Activated T-cell treated with anti-CD3 and anti-CD28 coated beads, Interleukin-2, amount 50 U/mL, for 72 hours (primary cell): ENCODE measurements at places on chromosomes 6 and 20.

DNA sequence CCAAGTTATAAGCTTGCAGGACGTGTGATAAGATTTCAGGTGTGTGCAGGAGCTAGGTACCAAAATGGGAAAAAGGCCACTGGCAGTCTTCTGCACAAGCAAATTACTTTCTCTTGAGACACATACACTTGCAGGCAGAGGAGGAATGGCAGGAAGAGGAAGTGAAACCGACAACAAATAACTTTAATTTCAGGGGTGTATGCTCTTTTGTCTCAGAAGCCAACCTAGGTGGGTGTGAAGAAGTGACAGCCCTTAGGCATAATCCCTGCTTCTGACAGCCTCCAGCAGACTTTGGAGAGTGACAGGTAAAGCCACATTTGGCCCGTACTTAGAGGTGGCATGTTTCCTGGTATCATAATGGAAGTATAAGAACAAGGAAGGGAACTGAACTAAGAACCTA, 118.8 kb upstream of the TRAF3IP2 start:
- DNase-seq: no peak

DNA sequence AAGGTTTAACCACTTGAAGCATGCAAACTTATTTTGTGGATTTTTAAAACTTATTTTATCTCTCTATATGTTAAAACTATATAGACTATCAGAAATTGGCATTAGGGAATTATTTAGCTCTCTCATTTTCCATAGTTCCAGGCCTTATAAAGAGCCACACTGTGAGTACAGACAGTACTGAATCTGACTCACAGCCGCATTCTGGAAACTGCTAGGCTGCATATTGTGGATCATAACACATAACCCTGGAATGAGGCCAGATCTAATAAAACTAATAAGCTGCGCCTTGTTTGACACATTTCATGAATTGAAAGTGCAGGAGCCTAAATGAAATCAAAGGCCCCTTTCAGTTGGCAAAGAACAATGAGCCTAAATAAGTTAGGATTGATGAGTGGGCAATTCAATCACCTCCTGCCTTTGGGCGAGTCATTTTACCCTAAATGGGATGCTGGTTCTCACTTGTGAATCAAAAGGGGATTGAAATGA, 308.4 kb downstream of the PACRG start:
- DNase-seq: no peak

DNA sequence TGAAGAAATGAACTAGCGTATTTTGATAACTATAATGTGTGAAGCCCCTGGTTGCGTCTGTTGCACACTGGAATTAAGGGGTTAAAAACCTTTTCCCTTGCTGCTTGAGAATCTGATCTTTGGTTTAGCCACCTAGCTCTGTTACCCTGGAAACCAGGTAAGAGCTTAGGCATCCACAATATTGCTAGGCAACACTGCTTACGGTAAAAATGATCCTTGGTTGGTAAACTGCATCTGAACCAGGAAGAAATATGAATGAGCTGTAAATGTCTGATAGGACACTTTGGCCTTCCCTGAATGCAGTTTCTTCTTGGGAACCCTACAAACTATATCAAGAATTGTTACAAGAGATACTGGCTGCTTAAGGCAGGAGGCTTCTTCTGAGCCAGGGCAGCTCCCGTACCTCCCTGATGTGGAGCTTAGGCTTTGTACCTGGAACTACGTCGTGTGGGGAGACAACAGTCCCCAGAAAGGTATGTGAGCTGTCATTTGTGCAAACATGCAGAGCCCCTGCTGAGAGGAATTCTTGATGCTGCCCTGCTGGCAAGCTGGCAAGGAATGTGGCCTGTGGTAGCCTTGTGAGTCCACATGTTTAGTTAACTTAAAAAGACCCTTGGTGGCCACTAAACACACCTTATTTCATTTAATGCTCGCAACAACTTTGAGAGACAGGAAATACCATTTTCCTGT, 18.4 kb downstream of the UBE3D start:
- DNase-seq: no peak

GRCh38 chr6:105001906-105002305, 45.0 kb downstream of the LIN28B start:
- no peak for DNase-seq
